ENCODE measurements at places on chromosomes 11 and 22.
A peak's percentile ranks its signal among the peaks of the same experiment; 100 is the strongest.

DNA sequence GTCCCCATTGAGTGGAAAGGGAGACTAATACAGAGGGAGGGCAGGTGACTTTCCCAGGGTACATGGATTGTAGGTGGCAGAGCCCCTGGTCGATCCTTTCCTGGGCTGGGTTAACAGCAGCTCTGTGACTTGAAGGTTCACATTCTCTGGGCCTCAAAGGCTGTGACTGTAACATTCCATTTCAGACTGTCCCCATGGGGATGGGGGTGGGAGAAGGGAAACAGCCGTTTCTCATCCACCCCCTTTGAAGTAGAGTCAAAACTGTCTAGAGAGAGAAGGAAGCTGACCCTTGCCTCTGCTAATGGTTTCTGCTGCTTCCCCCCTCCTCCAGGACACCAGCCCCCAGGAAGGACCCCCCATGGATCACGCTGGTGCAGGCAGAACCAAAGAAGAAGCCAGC is 19.2 kb downstream of the MICALL1 start:
- DNase-seq = no peak

DNA sequence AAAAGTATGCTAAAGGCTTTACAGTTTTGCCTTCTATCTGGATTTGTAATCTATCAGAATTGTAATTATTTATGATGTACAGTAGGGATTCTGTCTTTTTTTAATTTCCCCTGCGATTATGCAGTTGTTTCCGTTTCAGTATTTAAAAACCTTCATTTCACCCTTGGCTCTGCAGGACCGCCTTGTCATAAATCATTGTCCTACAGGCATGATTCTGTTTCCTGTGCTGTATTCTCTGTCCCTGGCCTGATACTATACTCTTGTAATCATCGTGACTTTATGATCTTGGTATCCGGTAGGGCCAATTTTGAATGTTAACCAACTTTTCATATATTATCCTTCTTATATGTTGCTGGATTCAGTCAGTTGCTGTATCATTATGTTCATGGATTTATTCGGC is 151.7 kb downstream of the ATXN10 start:
- no peak for DNase-seq

DNA sequence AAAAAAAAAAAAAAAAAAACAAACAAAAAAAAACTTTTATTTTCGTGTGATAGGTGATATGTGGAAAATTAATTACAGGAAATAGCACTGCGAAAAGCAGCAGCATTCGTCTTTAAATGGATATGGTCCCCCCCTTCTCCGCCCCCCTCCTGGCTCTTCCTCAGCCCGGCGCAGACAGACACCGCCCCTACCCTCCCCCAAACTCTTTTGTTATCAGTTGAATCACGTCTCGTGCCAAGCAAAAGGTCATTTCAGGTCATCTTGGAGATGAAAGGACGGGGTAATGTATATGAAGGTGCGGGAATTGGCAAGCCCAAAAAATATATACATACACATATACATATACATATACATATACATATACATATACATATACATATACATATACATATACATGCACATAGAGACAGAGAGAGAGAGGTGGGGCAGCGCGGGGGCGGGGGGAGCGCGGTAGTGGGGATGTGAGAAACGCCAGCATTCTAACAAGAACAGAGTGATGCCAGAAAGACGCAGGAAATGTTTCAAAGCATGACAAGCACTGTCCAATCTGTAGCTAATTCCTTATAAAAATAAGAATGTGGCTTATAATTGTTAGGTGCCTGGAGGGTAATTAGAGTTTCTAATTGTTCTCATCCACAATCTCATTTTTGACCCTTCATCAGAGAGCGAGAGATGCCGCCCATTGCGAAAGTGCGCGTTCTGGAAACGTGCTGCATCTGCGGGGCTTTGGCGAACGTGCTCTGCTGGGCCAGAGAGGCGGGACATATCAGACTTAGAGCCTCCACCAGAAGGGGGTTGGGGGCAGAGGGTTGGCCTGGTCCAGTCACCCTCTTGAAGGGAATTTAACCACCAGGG is 214.5 kb upstream of the UBASH3B start:
- peak; percentile 4 for DNase-seq

GRCh38 chr22:48580481-48580970 is 1247.1 kb downstream of the BRD1 start:
- DNase-seq = no peak

- no peak for DNase-seq
Measured at GRCh38 chr11:118670063-118670462, 9.4 kb downstream of the TREH start.

DNA sequence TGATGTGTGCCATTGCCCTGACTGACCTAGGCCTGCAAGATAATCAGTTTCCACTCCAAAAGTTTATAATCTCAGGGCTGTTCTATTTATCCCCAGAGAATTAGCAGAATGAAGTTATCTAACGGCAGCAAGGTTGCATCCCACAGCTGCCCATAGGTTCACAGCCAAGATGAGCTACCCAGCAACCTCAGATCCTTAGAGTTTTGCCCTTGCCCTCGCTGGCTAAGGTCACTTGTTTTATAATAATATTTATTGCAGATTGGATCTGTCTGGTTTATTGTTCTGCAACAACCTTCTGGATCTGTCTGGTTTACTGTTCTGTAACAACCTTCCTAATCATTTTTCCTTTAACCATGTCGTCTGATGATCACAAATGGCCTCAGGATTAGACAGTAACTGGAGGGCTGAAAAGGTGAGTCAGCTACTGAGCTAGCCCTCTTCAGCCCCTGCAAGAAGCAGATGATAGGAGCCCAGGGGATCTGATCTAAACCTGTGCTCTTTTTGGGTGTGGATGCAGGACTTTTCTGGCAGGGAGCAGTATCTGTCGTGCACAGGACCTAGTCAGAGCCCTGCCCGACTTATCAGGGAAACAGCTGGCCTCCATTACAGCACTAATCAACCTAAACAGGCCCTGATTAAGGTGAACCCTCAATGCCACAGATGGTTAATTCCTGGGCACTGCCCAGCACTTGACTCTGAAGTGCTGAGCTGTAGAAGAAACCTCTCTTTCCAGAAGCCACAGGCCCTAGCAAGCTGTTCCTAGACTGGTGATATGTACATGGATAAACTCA is 642.9 kb upstream of the KIRREL3 start:
- no peak for DNase-seq

DNA sequence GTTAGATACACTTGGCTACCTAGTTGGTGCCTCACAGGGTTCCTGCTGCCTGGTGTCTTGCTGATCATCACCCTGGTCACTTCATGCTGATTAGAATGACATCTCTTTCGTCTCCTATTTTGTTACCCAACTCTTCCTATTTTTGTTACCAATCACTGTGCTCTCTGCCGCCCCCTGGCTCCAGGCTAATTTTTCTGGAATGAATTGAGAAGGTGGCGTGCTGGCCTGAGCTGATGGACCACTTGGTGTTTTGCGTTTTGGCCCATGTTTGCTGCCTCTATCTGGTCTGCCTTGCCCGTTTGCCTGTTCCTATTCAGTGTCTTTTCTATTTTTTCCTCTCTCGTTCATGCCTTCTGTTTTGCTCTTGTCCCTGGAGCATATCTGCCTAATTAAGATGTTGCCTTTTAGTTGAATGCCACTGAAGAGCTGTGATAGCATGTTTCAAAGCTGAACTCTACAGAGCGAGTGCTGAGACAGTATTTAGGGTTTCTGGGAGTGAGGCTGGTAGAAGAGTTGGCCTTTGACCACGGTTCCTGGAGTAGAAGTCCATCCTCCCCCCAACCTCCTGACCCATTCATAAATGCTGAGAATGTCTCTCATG is 5.9 kb upstream of the ATF4 start:
- DNase-seq = no peak

Measured in NCI-H187 (cell line).